ENCODE measurements at places on chromosomes 7 and 10.

GRCh38 chr7:6259257-6259656 lies 13.2 kb downstream of the CYTH3 start:
- DNase-seq: no peak

DNA sequence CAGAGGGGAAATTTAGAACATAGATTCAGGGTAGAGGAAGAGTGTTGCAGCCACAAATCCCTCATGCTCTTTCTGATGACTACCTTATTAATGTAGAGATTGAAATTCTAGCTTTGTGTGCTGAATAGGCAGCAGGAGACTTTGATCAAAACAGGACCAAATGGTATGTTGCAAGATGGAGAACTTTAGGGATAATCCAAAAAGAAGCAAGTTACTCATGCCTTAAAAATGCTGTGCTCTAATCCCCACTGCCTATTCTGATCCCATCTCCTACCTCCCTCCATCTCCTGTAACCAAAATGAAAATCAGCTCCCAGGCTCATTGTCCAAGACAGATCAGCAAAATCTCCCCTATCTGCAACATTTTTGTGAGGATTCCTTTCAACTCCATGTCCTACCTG lies 31.3 kb downstream of the CH25H start:
- DNase-seq: no peak

- no peak for DNase-seq
Measured at GRCh38 chr10:69656742-69657269, 26.8 kb downstream of the FAM241B start.

DNA sequence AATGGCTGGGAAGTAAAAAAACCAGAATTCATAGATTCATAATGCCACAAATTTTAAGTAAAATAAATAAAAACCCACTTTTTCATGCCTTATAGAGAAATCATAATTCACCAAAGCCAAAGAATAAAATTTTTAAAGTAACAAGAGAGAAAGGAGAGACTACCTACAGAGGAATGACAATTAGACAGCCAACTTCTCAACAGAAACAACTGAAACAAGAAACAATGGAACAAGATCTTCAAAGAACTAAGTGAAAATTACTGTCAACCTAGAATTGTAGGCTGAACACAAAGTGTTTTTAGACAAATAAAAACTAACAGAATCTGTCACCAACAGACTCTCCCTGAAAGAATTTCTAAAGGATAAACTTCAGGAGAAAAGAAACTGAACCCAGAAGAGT lies 15.6 kb upstream of the KCNMA1 start:
- no peak for DNase-seq

DNA sequence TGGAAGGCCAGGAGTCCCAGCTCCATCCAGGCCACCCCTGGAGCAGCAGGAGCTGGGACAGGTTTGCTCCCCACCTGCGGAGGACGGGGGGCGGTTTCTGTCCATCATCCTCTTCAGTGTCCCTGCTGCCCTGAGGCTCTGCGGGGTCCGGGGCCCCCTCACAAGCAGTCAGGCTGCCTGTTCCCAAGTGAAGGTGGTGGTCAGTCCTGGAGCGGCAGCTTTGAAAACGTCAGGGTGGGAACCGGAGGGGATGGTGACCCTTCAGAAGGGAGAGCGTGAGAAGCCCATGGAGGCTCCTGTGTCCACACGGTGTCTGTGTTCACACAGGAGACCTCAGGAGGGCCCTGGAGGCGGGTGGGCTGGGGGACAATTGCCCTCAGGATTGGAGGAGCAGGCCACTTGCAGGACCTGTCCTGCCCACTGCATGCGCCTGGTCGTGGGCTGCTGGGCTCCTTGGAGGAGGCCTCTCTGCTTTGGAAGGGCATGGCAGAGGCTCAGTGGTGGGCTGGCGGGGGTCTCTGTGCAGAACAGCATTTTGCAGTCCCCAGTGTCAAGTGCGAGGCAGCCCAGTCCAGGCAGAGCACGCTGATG lies 49.3 kb upstream of the INPP5A start:
- no peak for DNase-seq

GRCh38 chr10:43594944-43595589 lies 11.2 kb upstream of the ZNF485 start:
- DNase-seq: no peak

- DNase-seq: no peak
Measured at GRCh38 chr10:20446561-20447193, 450.4 kb downstream of the NEBL start.

Data from retinal pigment epithelial cell (primary cell).